Calu3 (cell line): ENCODE measurements at places on chromosomes 4 and X. TPM values are rescaled to one million over a fixed set of nuclear protein-coding genes. Genes with fewer than 3 reads are reported as not detected.

The ARHGAP36 gene
- not detected in 2 replicates for total RNA-seq

The RPL34 gene
- total RNA-seq = 531 and 589 TPM in 2 replicates

The CENPVL1 gene
- not detected in 2 replicates for total RNA-seq

The RNF150 gene
- 0.14 and 0.17 TPM in 2 replicates for total RNA-seq

The MAGEA10 gene
- not detected in 2 replicates for total RNA-seq

The CXXC4 gene
- 0.66 and 1.3 TPM in 2 replicates for total RNA-seq

The COL25A1 gene
- total RNA-seq = not detected in 2 replicates
